ENCODE measurements at places on chromosomes 4 and X.

GRCh38 chr4:172168888-172169287, 355.7 kb downstream of the GALNTL6 start:
- no peak for DNase-seq

DNA sequence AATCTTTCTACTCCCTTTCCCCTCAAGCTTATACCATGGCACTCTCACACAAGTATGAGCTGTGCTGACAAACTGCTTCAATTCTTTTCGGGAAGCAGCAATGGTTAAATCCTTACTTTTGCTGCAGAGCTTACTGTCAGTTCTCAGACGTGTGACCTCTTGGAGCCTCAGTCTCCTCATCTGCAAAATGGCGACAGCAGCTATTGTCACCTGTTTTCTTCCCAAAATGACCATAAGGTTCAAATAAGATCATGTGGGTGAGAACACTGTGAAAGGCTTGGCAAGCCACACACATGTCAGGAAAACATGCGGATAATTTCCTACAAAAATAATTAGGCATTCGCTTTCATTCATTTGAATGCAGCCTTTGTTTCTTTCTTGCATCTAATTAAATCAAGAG, 36.8 kb upstream of the IRF2 start:
- DNase-seq, result no peak

- no peak for DNase-seq
Measured at GRCh38 chr4:172073590-172073989, 260.4 kb downstream of the GALNTL6 start.

DNA sequence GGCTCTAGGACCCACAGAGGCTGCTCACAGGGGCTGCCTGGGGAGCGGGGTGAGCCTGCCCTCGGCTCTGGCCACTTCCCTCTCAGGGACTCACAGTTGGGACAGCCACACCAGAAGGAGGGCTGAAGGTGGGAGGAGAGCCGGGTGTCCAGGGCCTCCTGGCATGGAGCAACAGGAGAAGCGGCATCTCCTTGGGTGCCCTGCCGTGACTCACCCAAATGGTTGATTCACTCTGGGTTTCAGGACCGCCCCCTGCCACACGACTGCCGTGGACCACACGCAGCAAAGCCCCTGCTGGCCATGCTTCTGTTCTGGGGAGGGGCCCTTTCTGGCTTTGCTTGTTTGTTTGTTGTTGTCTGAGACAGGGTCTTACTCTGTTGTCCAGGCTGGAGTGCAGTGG, 86.0 kb upstream of the AFAP1 start:
- no peak for DNase-seq

DNA sequence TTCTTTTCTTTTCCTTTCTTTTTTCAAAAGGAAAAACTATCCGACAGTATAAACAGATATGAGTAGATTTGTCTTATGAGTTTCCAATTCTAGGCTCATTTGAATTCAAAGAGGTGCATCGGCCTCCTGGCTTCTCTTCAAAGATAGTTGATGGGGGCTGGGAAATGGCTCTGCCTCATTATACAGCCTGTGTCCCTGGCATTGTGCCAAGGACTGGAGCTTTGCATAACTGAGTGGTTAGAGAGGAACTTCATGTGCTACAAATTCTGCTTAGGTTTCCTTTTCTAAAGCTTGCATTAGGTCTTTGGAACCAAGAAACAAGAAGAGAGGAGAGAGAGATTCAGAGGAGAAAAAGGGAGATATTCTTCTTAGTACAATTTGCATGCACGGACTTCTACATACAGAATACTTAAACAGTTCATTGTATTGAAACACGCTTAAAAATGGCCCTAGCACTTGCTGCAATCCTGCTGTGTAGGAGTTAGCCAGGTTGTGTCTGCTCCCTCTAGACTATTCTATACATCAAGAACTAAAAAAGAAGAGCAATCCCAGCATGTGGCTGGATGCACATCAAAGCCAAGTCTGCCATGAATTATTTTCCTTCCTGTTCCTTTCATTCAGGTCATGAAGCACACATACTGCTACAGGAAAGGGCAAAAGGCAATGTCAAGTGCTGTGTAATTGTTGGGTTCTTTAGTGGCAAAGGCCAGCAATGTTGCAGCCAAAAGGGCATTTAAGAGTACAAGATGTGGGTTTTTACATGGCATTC, 70.9 kb downstream of the INTS12 start:
- DNase-seq, result peak; percentile 18

- DNase-seq, result peak; percentile 63
Measured at GRCh38 chr4:38667085-38667893, 3.3 kb downstream of the KLF3 start.

DNA sequence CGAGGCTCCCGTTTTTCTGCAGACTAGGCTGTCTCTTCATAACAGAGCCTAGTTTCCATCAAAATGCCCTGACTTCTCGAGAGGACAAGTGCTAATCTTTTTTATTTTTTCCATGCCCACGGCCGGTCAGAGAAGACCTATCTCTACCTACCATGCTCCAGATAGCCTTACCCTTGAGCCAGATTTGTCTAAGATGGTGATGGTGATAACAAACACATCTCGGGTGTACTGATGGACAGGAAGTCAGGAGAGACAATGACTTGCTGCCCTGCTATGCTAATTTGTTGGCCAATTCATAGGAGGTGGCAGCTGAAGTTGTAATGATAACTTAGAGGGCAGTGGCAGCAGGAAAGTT, 42.2 kb upstream of the NKRF start:
- no peak for DNase-seq

- no peak for DNase-seq
Measured at GRCh38 chr4:185309770-185310169, 86.0 kb downstream of the LRP2BP start.

GRCh38 chr4:164572877-164573279, 181.1 kb upstream of the SMIM31 start:
- DNase-seq, result no peak

GRCh38 chr4:41514766-41515481, 23.0 kb upstream of the LIMCH1 start:
- DNase-seq, result no peak

DNA sequence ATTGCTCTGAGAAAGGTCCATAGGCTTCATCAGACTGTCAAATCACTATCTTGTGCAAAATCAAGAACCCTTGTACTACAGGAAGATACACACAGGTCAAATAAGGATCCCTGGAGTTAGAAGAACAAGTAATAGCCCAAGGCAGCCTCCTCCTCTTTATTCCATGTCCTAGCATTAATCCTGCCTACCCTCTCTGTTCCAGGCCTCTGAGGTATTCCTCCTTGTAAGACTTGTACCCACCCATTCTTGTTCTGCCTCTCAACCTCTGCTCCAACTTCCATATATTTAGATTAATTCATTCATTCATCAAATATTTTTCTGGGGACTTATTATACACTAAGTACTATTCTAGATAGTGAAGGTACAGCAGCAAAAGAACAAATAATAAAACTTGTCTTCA, 10.4 kb upstream of the PLK4 start:
- DNase-seq, result no peak

GRCh38 chrX:40064055-40064597, 33.6 kb downstream of the BCOR start:
- DNase-seq, result no peak

DNA sequence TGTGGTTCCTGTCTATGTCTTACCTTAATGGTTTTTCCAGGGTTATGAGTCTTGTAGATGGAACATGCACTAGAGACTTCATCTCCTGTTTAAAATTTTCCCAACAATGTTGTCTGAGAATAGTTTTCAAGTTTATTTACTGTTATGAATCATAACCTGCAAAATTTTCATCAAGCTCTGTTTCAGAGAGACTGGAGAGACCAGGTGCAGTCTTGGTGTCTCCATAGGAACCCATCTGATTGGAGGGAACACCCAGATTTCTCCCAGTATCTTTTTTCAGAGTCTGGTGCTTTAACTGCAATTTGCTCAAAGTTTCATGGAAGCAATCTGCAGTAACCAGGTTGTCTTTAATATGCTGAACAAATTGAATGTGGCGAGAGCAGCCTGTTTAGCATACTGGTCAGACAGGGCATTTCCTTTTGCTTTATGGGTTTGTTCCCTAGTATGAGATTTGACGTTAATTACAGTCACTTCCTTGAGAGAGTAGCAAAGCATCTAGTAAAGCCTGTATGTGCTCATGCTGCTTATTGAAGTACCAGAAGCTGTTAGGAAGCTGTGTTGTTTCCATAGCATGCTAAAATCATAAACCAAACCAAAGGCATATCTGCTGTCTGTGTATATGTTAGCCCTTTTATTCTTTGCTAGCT, 18.8 kb upstream of the VSIG1 start:
- no peak for DNase-seq

DNA sequence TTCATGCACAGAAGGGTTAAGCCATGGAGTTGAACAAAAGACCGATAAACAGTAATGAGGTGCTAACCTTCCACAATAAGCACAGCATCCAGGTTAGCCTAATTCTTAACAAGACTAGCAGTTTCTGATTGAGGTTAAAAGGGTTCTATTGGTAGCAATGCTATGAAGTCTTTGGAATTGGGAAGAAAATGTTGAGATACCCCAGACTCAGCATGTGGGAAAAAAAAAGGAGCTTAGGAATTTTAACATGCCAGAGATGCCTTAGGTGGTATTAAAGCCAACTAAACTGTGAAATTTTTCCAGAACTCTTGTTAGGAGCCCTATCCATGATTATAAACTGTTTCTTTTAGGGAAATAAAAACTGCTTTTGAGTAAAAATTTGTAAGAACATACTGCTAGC, 391.7 kb downstream of the GABRG1 start:
- no peak for DNase-seq

GRCh38 chr4:169098969-169099690, 89.1 kb upstream of the CBR4 start:
- no peak for DNase-seq

DNA sequence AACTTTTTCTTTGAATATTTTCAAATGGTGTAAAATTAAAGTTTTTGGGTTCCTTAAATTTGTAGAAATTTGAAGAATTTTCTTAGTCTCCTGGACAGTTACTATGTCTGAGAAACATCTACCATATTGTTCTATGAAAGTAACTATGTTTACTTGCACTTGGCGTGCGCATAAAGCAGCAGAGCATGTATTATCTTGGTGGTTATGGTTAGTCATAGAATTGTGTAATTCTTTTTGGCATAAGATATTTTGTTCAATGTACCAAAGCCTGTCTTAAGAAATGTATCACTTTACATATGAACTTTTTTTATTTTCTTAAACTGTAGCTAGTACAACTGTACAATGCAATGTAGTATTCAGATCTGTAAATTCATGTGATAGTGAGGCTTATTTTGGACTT, 49.2 kb downstream of the CDS1 start:
- DNase-seq, result no peak

- no peak for DNase-seq
Measured at GRCh38 chr4:113303315-113303714, 253.9 kb downstream of the ANK2 start.

DNA sequence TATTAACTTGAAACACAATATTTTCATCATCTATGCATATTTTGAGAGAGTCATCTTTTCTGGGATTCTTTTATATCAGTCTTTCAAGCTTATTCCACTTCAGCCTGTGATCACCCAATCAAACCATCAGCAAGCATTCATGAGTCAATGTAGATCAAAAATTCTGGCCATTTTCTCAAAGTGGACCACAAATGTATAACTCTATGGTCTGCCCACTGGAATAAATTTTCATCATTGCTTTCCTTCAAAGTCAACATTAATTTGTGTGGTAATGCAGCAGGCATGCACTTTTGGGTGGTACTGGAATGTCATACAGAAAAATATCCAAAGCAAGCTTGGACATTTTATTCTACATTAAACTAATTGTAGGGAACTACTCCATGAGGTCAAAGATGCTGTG, 1013.0 kb downstream of the STIM2 start:
- DNase-seq, result no peak

DNA sequence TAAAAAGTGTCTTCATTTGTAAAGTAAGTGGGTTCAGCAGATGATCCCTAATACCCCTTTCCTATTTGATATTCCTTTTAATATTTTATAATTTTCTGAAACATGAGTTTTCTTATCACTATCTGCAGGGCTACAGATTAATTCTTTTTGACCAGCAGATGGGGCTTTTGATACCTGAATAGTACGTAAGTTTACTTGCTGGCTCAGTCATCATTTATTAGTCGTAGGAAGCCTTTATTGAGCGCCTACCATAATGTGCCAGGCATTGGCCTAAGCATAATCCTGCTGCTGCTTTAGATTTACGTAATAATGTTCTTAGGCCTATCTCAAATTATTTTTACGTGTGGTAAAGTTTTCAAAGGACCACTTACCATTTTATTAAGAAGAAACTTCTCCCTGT, 33.1 kb downstream of the OSTC start:
- no peak for DNase-seq

- peak; percentile 57 for DNase-seq
Measured at GRCh38 chrX:74421036-74421739, at the start of gene SLC16A2. Gene SLC16A2 (plus strand): TSS chrX:74421493. CDS start chrX:74421638, 145 bp downstream.

DNA sequence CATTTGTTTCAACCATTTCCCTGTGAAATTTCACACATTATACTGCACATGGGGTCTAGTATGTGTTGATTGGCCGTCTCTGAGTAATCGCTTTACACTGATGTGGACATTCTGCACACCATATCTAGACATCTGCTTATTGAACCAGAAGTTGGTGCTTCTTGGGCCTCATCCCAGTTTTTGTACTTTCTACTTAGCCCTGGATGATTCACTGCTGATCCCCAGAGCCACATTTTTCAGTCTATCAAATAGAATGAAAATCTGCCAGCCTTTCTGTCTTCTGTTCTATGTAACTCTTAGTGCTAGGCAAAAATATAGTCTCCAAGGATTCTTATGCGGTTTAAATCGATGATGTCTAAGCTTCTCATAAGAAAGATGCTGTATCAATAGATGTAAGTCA, 40.5 kb upstream of the RELL1 start:
- no peak for DNase-seq

- DNase-seq, result no peak
Measured at GRCh38 chr4:11791797-11792196, 363.1 kb upstream of the HS3ST1 start.

DNA sequence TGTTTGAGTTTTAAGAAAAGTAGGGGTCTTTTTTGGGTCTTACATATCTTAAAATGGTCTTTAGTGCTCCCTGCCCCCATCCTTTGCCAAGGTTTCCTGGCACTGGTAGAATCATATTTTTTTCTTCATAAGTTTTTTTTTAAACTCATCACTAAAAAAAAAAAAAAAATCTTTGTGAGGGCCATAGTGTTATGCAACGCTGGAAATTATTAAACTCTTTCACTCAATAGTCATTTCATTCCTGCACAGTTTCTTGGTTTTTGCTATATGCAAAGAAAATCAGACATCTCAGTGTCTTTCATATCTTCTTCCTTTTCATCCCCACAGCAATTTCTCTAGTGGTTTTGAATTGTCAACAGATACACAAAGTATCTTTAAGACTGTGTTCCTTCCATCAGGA, 95.6 kb downstream of the TMA16 start:
- no peak for DNase-seq

DNA sequence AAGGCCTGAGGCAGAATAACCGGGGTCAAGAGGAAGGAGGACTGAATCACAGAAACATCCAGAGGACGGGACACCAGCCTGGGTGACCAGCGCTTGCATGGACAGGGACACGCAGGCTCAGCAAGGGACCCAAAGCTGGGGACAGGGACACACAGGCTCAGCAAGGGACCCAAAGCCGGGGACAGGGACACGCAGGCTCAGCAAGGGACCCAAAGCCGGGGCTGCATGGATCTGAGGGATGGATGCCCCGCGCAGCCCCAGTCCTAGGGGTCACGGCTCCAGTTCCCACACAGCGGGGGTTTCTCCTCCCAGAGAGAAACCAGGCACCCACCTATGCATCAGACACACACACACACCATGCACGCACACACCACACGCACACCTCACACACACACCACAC, 32.5 kb downstream of the FAM53A start:
- no peak for DNase-seq
